Endodermal cell (in vitro differentiated cells): ENCODE measurements at places on chromosomes 16 and 17. TPM values are rescaled to one million over a fixed set of nuclear protein-coding genes. Genes with fewer than 3 reads are reported as not detected.

DUXB gene
- total RNA-seq = not detected in 3 replicates

KRTAP4-4 gene
- total RNA-seq = not detected in 3 replicates

KAT8 gene
- 50.7 and 51.0 TPM in 2 replicates for total RNA-seq

GPRC5B gene
- total RNA-seq = 49.1 and 49.7 TPM in 2 replicates

ABAT gene
- total RNA-seq = 2.4 to 9.7 TPM (median 9.3 TPM) in 3 replicates

MT2A gene
- 6.8 and 7.1 TPM in 2 replicates for total RNA-seq

SEZ6 gene
- 0.20 TPM in 1 of 2 replicates, not detected in the other for total RNA-seq

KRTAP3-1 gene
- total RNA-seq = not detected in 3 replicates

KRTAP1-3 gene
- total RNA-seq = not detected in 2 replicates

CACNB1 gene
- 9.0 and 12.2 TPM in 2 replicates for total RNA-seq

RAB26 gene
- total RNA-seq = 4.9 and 5.4 TPM in 2 replicates

JUP gene
- total RNA-seq = 167 and 168 TPM in 2 replicates

LITAFD gene
- total RNA-seq = not detected in 2 replicates

ALOX12 gene
- total RNA-seq = 0.92 and 1.5 TPM in 2 replicates

ITGA2B gene
- 5.2 and 6.9 TPM in 2 replicates for total RNA-seq

CRYBA1 gene
- total RNA-seq = not detected in 3 replicates

SPNS1 gene
- 54.9 and 58.5 TPM in 2 replicates for total RNA-seq

TMEM238L gene
- not detected in 2 replicates for total RNA-seq

CCL16 gene
- not detected in 2 replicates for total RNA-seq

DNAH3 gene
- total RNA-seq = 0.36 and 0.40 TPM in 2 replicates

MEOX1 gene
- total RNA-seq = not detected in 2 replicates

HEATR9 gene
- not detected in 2 replicates for total RNA-seq

CDIPT gene
- total RNA-seq = 63.4 and 66.8 TPM in 2 replicates

PPM1E gene
- total RNA-seq = 2.2 TPM in 2 replicates
